ENCODE measurements at places on chromosomes 13 and 19.

DNA sequence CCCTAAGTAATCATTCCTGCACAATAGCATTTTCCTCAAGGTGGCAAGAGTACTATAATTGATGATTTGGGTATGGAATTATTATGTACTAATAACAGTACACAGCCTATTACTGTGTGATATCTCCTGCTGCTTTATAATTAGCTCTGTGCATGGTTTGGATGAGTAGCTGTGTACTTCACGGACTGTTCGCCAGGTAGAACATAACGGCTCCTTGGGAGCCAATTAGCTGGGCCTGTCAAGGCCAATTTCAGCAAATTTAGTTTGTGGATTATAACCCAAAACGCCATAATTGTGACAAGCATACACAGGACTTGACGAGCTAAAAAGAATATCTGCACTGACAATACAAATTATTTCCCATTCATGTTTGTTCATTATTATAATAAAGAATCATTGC, 1584.2 kb downstream of the SLITRK1 start:
- DNase-seq = no peak

DNA sequence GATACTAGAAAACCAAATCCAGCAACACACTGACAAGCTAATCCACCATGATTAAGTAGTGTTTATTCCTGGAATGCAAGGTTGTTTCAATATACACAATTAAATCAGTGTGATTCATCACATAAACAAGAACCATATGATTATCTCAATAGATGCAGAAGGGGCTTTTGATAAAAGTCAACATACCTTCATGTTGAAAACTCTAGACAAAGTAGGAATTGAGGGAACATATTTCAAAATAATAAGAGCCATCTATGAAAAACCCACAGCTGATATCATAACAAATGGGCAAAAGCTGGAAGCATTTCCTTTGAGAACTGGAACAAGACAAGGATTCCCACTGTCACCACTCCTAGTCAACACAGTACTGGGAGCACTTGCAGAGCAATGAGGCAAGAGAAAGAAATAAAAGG, 213.6 kb upstream of the CSNK1A1L start:
- no peak for DNase-seq

- DNase-seq = no peak
These were observed 2.4 kb downstream of the COX7A1 start for GRCh38 chr19:36149673-36150406.

DNA sequence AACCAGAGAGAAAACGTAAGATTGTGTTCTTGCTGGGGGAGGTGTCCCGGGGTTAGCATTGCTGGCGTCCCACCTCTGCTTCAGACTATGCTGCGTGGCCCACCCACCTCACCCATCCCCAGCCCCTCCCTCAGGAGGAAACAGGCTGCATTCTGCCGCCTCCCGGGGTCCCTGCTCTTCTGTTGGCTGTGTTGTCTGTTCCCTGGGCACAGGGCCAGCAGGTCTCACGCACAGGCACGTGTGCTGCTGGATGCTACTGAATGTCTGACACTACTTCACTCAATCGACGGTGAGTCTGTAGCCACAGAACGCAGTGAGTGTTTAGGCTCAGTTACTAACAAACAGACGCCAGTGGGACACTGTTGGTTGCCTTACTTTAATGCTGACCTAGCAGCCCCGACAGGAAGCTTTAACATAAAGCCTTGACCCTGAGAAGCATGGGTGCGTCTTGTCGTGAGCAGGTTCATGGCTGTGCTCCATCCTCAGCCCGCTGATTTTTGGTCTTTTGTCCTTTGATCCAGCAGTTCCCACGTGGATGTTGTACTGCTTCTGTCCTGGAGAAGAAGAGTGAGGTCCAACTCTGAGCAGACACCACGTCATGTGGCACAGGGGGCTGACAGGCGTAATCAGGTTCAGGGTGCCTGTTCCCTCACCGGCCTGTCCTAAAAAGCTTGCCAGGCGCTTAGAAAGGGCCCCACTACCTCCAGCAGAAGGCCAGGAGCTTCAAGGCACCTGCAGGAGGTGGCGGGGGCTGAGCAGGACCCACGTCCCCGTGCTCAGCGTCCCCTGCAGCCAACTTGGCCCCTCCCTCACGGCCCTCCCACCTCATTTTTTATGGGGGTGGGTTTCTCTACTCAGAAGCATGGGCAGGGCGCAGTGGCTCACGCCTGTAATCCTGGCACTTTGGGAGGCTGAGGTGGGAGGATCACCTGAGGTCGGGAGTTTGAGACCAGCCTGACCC, 26.0 kb downstream of the NAXD start:
- DNase-seq = no peak

DNA sequence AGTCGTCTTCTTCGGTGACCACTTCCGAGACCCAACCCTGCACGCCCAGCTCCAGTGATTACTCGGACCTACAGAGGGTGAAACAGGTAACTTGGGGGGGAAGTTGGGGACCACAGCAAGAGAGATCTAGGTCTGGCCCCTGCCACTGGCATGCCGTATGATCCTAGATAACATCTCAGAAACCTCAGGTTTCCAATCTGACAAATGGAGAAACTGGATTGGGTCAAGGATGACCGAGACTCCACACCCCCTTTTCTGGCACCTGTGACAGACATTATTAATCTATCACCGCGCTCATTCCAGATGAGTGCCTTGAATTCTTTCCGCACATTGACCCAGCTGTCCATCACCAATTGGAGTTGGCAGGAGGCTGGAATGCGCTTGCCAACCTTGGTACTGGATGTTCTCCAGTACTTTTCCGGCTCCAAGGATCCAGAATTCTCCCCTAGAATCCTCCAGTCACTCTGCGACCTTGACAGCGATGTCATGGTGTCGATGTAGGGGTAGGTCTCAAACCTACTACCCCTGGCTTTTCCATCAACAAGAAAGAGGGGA, 17.4 kb downstream of the VASP start:
- no peak for DNase-seq

DNA sequence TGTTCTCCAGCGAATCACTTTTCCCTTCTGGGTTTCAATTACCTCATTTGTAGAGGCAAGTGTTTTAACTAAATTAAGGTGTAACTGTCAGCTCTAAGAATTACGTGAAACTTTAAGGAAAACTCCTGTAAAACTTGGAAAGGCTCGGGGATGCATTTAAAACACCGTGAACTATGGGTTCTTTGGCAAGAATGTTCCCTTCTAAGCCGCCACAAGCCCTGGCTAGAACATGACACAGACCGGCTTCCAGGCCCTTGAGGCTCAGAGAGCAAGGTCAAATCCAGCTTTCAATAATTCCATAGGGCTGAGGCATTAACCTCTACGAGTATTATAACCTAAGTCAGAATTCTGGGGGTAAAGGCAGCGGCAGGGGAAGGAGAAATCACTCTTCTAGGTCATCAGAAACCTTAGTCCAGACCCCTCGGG, 685 bp downstream of the VWA8 start:
- DNase-seq = no peak

- no peak for DNase-seq
These were observed 12.9 kb downstream of the MIPEP start for GRCh38 chr13:23876265-23876664.

DNA sequence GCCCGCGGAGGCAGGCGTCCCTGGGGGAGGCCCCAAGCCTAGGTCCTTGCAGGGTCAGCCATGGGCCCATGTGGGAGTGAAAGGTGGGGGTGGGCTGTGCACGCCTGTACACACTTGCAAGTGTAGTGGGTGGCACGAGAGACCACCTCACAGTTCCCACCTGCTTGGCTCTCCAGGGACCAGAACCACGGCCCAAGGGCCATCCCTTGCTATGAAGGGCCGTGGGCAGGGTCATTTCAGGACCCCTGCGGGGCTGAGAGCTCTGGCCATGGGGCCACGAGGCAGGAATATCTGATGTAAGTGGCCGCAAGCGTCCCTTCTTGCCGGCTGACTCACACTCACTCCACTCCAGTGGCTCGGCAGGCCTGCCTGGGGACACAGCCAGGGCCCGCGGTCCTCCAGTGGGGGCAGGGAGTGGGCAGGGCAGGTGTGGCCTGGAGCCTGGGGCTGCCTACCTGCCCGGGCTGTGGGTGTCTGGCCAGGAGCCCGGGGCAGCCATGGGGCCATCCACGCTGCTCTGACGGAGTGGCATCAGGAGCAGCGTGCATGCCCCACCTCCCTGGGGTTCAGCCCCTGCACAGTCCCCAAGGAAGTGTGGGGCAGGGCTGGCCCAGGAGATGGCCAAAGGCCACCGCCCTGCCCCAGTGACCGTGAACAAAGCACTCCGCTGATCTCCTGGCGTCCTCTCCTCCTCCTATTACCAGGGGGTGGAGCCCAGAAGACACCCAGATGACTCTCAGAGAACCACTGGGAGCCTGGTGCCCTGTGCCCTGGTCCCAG, 8.6 kb upstream of the MKNK2 start:
- no peak for DNase-seq

GRCh38 chr13:33328701-33329100, 43.1 kb upstream of the STARD13 start:
- DNase-seq = no peak

DNA sequence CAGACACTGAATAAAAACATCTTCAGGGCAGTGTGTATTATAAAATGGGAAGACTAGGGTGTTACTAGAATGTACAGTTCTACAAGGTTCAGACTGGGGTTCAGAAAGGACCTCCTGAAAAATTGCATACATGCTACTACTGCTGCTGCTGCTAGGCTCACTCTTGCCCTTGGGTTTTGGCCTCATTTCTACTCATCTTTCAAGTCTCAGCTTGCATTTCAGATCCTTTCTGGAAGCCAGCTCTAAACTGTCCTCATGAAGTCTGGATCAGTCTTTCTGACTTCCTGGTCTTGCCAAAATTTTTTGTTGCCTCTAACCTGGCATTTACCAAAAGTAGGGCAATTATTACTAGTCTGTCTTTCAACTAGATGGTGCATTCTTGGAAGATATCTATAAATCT, 393.3 kb downstream of the DIAPH3 start:
- no peak for DNase-seq

DNA sequence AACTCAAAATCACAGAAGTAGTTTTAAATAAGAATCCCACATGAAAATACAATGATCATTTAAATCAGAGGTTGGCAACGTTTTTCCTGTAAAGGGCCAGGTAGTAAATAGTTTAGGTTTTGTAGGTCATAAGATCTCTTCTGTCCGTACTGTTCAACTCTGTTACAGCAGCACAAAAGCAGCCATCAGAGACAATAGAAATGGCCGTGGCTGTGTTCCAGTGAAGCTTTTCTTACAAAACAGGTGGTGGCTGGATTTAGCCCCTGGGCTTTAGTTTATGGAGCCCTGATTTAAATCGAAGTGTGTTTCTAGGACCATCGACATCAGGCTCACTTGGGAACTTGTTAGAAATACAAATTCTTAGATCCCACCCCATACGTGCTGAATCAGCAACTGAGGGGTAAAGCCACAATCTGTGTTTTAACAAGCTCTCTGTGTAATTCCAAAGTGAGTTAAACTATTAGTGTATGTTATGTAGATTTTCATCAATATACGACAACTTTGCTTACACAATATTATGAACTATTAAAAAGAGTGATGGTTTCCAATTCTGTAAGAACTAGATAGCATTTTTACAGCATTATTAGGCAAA, 54.8 kb upstream of the MIR17HG start:
- DNase-seq = no peak

DNA sequence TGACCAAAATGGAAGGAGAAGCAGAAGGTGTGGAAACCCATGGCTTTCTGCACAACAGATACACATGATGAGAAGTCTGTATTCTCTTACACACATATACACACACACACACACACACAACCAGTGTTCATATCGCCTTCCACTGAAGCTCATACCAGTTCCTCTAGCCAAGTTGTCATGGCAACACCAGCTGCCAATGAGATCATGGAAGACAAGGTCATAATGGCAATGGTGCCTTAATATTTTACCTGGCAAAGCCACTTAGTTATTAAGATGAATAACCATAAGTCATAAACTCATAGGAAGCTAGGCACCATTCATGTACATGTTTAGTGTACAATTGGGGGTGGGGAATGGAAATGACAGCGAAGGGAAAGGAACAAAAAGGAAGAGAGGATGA, 2.6 kb upstream of the DHRS12 start:
- no peak for DNase-seq

DNA sequence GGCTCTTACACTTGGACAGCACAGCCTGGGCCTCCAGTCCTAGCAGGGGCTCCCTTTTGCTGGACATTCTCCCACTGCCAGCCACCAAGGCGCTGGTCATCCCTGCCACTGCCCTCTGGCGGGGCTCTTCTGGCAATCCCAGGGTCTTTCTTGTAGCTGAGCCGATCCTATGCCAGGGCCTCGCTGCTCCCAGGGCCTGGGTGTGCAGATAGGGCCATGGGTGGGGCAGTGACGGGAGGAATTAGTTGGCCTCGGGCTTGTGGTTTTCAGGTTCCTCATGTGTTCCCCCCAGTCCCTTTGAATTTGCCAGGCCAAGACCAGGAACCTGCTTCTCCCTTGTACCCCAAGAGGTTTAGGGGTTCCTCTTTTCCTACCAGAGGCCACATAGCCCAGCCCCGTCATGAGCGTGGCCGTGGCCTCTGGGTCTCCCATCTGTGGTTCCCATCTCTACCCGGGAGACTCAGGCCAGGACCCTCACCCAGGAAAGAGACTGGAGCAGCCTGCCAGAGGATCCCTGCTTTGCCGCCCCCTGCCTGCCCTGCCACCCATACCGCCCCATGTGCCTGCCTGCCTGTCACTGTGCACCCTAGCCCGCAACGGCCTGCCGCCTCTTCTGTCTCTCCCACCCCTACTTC, 26.2 kb downstream of the TMED1 start:
- no peak for DNase-seq

DNA sequence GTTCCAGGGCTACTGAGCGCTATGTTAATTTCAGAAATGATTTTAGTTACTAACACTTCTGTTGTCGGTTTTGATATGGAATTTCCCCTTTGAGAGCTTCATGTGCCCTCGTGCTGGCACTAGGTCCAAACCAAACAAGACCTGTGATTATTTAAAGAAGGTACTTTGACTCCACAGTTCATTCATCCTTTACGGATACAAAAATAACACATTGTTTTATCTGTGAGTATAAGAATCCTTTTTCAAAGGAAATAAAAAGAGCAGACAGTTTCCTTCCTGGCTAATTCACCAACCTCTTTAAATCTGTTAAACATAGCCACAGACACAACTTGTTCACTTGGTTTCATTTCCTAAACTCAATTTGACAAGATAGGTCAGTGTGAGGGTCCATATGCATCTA, 141.2 kb downstream of the FLT1 start:
- DNase-seq = no peak

GRCh38 chr13:57815600-57815999, 184.1 kb downstream of the PCDH17 start:
- DNase-seq = no peak

DNA sequence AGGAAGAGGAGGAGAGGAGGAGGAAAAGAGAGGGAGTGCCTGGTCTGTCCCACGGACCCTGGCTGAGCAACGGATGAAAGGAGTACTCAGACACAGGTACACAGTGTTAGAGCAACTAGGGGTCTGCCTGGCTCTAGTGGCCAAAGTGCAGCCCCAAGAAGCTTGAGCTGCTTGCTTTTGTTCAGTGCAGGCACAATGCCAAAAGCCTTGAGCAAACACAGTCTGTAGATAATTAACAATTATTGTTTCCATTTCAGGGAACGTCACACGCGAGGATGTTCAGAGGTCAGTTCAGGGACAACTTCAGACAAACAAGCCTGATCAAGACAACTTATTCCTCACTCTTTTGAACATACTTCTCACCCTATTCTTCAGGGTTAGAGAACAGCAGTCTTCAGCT, 32.2 kb upstream of the ZNF726 start:
- no peak for DNase-seq

- no peak for DNase-seq
These were observed 113.0 kb downstream of the TEX26 start for GRCh38 chr13:31045286-31046081.
